Stimulated activated CD4-positive, alpha-beta T cell treated with anti-CD3 and anti-CD28 coated beads, Interleukin-1b, Interleukin-23, amount 100 ng/mL, for 48 hours (primary cell): ENCODE measurements at places on chromosomes 3 and 15.
A peak's percentile ranks its signal among the peaks of the same experiment; 100 is the strongest.

GRCh38 chr3:177680472-177680821, 483.2 kb upstream of the TBL1XR1 start:
- no peak for DNase-seq

DNA sequence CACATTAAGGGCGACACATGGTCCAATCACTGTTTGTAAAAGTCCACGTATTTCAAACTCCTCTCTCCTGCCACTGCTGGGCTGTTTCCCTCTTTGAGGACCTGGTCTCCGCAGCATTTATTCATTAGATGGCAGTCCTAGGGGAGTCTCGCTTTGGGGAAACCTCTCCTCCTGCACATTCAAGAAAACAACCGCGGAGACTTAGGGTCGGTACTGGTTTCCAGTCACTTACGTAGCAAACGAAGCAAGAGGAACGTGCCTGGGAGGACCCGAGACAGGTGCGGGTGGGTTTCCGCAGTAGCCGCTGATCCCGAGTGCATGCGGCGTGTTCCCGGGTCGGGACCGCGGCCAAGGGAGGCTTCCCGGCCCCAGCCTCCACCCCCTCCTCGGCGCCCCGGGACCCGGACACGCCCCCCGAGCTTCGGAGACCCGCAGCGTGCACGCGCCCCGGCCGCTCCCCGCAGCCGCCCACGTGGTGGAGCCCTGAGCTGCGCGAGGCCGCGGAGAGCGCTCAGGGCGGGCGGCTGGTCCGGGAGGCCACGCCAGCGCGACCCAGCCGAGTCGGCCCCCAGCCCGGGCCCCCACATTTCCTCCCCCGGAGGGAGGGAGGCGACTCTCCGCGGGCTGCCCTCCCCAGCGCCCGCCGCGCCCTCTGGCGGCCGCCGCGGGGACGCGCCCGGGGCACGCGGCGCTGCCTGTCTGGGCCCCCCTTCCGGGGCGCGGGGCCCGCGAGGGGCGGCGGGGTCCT, 1.1 kb upstream of the IGF1R start:
- DNase-seq, result peak; percentile 71

GRCh38 chr15:29774900-29775299, 47.4 kb downstream of the TJP1 start:
- no peak for DNase-seq

GRCh38 chr15:57045741-57046382, 127.4 kb downstream of the TCF12 start:
- DNase-seq, result no peak

DNA sequence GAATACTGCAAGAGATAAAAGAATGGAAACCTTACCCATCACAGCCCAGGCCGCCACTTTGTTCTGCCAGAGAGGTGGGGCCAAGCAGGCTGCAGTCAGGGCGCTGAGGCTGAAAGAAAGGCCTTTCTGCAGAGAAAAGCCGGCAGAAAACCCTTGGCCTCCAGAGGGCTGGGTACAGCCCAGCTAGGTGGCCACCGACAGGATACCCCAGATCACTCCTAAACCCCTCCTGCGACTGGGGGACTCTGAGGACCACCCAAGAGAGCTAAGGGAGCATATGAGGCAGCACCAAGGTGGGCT, 69.3 kb downstream of the SMAD6 start:
- DNase-seq, result no peak

DNA sequence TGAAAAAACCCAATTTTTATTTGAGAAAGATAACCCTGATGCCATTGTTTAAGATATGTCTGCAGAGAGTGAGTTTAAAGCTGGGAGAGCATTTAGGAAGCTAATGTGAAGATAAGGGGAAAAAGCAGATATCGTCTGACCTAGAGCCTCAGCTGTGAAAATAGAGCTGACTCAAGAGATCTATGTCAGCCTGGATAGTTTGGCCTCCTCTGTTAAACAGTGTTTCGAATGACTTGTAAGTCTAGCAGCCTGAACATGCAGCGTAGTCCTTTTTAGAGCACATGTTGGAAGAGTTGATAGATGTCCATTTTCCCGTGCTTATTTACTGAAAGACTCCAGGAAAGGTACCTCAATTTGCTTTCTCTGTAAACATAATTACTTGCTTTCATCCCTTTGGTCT, 48.1 kb downstream of the ALCAM start:
- no peak for DNase-seq

GRCh38 chr3:113285741-113286140, 74.4 kb downstream of the BOC start:
- no peak for DNase-seq

DNA sequence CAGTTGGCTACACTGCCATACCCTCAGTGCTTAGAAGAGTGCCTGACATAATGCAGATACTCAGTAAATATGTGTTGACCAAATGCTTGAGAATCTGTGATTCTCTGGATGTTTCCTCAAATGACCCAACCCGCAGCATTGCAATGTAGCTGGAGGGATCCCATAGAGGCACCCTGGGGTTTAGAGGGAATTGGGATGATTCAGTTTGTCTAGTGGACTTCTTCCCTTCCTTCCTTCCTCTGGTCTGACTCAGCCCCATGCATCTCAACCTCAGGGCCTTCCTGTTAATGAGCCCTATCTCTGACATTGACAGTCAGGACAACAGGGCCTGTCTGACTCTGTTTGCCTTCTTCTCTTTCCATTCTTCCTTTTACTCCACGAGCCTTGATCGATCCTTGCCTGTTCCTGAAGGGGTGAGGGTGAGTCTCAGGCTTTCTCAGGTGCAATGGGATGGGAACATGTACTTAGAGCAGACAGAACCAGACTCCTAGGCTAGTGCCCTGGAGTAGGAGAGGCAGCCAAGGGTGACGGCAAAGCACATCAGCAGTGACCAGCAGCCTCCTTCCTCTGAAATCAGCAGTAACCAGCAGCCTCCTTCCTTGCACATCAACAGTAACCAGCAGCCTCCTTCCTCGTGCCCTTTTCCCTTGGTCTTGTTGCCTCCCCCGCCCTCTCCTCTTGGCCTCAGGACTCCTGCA, 78.2 kb downstream of the DGKG start:
- DNase-seq, result no peak

DNA sequence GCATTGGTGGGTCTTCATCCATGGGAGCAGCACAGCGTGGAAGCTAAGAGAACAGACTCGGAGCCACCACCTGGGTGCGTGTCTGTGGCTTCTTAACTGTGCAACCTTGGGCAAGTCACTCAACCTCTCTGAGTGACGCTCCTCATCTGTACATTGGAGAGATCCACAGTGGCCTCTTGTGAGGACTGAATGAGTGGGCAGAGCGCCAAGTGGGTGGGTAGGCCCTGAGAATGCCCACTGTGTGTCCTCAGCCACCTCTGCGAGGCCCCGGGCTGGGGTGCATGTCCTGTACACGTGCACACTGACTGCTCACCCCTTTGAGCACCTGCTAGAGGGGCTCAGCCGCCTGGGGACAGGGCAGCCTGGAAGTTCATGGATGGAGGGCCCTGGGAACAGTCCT, 99.6 kb upstream of the PRR23E start:
- no peak for DNase-seq

DNA sequence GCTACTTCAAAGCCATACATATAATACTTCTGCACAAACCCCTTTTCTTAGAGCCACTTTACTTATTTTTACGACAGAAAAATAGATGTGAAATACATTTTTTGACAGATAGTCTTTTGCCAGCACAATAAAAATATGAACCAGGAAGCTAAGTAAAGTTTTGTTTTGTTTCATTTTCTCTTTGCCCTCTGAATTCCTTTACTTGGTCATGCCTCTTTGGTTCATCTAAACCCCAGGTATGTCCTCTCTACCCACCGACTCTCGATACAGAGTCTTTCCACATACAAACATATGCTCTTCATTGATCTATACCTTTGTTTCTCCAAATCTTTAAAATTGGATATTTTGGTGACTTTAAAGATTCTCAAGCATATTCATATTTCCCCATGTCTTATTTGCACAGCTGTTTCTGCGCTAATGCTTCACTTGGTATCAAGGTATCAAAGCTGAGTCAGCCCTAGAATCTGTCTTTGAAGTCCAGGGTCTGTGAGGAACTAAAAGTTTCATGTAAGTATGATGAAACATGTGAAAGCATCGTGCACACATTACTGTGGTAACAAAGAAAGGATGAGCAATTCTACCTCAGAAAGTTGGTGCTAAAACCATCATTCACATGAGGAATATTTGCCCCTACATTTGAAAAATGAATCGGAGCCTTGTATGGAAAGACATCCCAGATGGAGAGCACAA, 845.4 kb downstream of the NAALADL2 start:
- DNase-seq, result no peak

GRCh38 chr15:58771621-58772250, 634 bp downstream of the MINDY2 start:
- DNase-seq, result peak; percentile 11

DNA sequence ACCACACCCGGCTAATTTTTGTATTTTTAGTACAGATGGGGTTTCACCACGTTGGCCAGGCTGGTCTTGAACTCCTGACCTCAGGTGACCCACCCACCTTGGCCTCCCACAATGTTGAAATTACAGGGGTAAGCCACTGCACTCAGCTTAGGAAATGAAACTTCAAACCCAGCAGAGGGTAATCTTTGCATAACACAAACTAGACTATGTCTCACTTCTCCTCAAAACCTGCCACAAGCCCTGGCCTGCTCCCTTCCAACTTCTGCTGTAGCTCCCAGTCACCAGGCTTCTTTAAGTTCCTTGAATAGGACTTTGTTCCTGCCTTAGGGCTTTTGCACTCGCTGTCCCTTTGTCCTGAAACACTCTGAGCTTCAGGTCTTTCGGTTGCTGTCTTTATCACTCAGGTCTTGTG, 39.2 kb upstream of the SEMA4B start:
- no peak for DNase-seq
